Activated T-cell treated with anti-CD3 and anti-CD28 coated beads for 4 hours (primary cell): ENCODE measurements at places on chromosomes 11 and 22.

- no peak for DNase-seq
These were observed 42.4 kb downstream of the BARX2 start for GRCh38 chr11:129418039-129418438.

DNA sequence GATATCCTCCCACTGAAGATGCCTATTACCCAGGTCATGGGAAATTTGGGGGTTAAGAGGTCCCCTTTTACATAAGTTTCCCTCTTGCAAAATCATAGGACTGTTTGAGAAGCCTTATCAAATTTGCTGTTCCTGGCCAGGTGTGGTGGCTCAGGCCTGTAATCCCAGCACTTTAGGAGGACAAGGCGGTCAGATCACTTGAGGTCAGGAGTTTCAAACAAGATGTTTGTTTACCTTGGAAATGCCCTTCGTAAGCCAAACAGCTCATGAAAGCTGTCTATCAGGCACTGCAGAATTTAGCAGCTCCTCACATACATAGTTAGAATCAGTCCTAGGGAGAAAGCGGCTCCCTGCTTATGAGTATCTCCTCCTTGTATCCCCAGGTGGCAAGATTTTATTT, 4.9 kb upstream of the EI24 start:
- no peak for DNase-seq

GRCh38 chr11:66556086-66556485, 9.4 kb downstream of the ACTN3 start:
- DNase-seq = no peak

DNA sequence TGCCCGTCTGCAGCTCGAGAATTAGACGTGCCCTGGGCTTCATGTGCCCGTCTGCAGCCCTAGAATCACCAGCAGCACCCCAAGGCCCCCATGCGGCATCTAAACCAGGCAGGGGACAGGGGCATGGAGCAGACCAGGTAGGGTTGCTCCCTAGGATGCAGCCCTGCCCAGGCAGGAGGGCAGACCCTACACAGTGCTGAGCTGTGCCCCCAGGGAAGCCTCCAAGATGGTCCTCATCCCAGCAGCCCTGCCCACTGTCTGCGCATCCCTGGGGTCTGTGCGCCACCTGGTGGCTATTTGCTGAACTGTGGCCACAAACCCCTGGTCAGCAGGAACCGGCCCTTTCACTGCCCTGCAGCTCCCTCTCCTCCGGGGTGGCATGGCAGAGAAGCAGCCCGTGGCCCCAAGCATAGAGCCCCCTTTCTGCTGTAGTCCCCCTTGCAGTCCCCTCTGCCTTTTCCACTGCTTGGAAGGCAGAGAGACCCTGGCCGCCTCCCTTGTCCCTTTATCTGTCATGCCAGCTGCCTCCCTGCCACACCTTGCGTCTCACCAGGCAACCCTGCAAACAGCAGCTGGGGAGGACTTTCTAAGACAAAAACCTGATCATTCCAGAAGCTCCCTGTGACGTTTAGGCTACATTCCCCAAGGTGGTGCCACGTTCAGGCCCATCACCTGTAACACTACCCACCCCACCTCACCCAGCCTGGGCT, 86.6 kb downstream of the KCNQ1 start:
- peak; percentile 63 for DNase-seq

DNA sequence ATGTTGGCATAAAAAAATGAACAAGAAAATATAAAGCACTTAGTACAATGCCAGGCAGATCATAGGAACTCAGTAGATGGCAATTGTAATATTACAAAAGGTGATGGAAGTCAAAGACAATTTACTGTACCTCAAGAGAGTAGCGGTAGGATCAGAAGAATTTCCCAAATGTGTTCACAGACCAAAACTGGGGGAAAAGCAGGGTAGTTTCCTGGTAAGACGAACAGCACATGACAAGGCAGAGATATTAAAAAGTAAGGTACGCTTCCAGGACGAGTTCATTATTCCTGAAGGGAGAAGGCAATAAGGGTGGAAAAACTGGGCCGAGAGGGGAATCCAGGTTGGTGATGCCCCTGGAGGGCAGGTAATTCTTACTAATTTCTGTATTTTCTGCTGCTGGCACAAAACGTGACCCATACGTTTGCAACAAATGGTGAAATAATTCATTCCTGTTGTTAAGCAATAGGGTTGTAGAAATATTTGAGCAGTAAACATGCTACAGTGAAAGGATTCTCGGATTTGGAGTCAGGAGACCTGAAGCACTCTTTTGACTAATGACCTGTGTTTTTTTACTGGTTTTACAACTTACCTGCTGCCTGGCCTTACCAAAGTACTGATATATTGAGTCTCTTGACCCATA, 786 bp upstream of the ANKRD42 start:
- no peak for DNase-seq

- DNase-seq = no peak
These were observed 78.3 kb downstream of the BBOX1 start for GRCh38 chr11:27118949-27119348.

DNA sequence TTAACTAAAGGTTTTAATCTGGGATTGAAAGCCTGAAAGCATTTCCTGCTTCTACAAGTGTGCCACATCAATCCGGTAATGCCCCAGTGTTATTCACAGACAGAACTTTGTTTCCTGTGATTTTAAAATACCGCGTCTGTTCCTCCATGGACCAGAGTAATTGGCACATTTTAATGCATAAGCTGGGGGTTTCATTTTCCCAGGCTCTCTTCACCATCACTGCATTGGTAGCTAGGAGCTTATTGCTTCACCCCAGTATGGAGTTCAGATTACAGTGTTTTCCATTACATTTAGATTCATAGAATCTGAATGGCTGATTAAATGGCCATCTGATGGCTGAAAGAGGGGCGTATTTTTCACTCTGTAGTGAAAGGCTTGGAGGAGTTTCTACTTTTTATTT, 25.7 kb upstream of the CRTAM start:
- DNase-seq = no peak

DNA sequence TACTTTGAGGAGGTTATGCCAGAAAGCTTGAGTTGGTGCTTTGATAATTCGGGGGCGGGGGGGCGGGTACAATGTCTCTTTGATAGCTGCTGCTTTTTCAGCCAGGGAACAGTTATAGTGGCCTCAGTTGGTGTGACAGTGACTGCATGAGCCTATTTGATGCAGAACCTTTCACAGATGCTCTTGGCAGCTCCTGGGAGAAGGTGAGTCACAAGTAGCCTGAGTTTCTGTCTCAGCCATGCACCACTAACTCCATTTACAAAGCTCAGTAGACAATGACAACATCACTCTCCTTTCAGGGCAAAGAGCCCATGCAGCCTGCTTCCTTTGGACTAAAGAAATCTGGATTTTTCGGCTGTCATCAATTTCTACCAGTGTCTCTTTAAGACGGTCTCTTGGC, 42.1 kb upstream of the SEZ6L start:
- no peak for DNase-seq

DNA sequence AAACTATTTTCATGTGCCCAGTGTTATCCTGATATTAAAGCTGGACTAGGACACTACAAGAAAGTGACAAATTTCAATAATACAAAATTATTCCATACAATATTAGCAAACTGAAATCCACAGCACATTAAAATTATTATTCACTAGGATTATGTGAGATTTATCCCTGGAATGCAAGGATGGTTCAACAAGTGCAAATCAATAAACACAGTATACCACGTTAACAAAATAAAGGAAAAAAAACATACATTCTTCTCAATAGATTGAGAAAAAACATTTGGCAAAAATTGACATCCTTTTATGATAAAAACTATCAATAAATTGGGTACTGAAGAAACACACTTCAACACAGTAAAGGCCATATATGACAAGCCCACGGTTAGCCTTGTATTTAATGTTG, 1758.2 kb upstream of the RAG2 start:
- no peak for DNase-seq

DNA sequence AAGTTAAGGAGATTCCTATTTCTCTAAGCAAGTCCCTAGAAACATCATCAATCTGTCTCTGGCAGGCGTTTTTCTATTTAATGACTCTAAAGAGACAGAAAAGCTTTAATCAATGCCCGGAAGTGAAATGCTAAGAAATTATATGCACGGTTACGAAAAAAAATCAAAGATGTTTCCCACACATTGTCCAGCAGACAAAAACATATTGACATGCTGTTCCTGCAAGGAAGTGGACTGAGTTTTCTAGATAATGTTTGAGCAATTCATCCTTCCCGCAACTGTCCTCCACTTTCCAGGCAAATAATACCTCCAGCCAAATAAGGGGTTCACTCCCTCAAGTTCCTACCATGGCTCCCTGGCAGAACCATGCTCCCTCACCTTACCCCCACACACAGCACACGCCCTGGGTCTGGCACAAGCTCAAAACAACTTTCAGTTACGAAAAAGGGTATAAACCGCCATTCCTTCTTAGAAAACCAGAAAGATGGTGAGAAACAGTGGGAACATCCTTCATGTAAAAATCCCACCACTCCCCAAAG, 29.6 kb downstream of the GALNT18 start:
- DNase-seq = no peak

GRCh38 chr11:27552341-27552740, 45.8 kb upstream of the LIN7C start:
- no peak for DNase-seq

DNA sequence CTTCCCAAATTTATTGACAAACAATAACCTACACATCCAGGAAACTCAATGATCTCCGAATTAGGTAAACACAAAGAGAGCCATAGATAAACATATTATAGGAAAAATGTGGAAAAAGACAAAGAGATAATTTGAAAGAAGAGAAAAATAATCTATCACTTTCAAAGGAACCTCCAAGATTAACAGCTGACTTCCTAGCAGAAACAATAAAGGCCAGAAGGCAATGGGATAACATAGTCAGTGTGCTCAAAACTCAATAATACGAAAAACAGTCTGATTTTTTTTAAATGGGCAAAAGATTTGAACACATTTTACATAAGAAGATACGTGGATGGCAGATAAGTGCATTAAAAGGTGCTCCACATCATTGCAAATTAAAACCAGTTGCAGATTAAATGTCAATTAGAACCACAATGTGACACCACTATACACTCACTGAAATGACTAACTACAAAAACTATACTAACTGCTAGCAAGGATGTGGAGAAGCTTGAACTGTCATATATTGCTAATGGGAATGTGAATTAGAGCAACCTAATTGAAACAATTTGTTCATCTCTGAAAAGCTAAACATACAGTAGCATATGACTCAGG, 300.4 kb downstream of the TMEM135 start:
- DNase-seq = no peak

GRCh38 chr22:19488884-19489843, 9.4 kb downstream of the CDC45 start:
- no peak for DNase-seq

DNA sequence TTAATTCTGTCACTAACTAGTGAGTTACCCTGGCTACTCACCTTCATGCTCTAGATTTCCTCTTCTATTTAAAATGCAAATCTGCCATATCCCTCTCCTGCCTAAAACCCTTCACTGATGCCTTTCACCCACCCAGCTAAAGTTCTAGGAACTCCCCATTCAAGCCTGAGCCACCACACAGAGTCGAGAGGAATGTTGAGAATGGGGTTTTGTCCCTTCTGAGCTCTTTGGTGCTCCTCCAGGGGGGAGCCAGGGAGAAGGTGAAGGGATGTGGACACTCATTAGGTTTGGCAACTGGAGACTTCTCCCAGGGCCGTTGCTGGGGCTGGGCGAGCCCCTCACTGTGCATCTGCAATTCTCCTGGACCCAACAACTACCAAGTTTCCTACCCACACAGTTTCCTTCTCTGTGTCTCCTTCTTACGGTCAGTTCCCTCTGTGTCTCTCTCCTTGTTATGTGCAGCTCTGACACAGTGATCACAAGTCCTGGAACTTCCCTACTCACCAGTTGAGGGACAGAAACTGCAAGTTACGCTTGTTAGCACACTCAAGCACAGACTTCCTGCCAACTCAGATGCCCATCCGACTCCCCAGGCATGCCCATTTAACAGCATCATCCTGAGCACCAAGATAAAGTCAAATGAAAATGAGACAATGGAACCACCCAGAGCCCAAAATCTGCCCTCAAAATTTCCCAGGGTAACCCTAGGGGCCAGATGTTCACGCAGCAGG, 6.5 kb upstream of the IL10RA start:
- no peak for DNase-seq

DNA sequence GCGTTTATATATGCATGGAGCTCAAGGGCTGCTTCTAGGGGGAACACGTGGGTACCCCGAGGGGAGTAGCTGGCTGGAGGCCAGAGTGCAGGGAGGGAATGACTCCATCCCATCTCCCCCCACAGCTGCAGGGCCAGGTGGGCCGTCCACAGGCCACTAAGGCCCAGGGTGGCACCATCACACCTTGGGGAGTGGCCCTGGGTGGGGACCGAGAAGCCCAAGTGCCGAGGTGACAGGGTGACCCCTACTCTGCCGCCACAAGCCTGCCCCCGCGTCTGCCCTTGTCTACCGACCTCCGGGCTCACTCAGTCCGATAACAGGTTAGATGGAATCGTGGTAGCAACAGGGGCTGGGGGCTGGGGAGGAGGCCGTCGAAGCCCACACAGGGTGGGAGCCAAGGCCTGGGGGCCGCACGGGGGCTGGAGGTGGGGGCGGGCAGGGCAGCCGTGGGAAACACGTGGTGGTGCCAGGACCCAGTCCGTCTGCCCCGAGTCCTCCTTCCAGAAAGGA, 125.7 kb downstream of the KCNQ1OT1 start:
- DNase-seq = no peak

- no peak for DNase-seq
These were observed 13.7 kb downstream of the NARS2 start for GRCh38 chr11:78560826-78561484.

DNA sequence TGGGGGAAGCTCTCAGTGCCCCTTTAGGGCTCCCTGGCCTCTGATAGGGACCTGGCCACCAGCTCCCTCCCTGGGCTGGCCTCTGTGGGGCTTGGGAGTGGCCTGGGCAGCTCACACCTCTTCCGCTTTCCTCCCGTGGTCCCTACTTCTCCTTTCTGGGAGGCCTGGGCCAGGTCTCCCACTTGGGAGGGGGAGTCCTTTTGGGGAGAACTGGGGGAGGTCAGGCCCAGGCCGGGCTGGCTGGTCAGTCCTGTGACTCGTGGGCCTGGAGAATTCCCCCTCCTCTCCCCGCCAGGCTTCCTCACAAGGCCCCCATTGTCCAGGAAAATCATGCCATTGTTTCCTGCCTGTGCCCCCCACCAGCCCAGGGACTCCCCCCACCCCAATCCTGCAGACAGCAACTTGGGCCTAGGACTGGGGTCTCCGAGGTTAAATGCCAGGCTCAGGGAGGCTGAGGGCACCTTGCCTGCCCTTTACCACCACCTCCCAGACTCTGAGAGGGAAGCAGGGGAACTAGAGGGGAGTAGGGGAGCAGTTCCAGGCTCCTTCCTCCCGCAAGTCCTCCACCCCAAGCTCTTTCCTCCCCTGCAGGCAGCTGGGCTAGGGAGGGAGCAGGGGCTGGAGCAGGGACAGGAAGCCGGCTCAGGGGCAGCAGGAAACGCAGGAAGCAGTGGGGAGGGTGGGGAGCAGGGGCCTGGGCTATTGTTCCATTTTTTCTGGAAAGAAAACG, 2.8 kb downstream of the MAP3K11 start:
- no peak for DNase-seq

- no peak for DNase-seq
These were observed 34.3 kb upstream of the CSTF3 start for GRCh38 chr11:33195462-33196173.

- no peak for DNase-seq
These were observed 55.2 kb upstream of the BARX2 start for GRCh38 chr11:129320494-129320893.
